ENCODE measurements at places on chromosomes 6 and 20. TPM values are rescaled to one million over a fixed set of nuclear protein-coding genes. Genes with fewer than 3 reads are reported as not detected.
A peak's percentile ranks its signal among the peaks of the same experiment; 100 is the strongest.

The FUT9 gene
- not detected for total RNA-seq

The GUCA1A gene
- total RNA-seq, result not detected

The PAQR8 gene
- total RNA-seq, result 20.9 TPM

The CTAGE9 gene
- not detected for total RNA-seq

The SEL1L2 gene
- not detected for total RNA-seq

The PXDC1 gene
- 117 TPM for total RNA-seq

The TFAP2B gene
- total RNA-seq, result 0.22 TPM

The SRPK1 gene
- 23.2 TPM for total RNA-seq

The MAS1 gene
- not detected for total RNA-seq

The BPI gene
- not detected for total RNA-seq

The NRN1 gene
- 66.5 TPM for total RNA-seq

The TBPL1 gene
- 14.9 TPM for total RNA-seq

The GJA1 gene
- 37.7 TPM for total RNA-seq

The TUBB1 gene
- total RNA-seq, result 0.60 TPM

The TSPO2 gene
- not detected for total RNA-seq

The CLVS2 gene
- total RNA-seq, result under 0.01 TPM

The TPX2 gene
- 0.21 TPM for total RNA-seq

The POM121L2 gene
- not detected for total RNA-seq

DNA sequence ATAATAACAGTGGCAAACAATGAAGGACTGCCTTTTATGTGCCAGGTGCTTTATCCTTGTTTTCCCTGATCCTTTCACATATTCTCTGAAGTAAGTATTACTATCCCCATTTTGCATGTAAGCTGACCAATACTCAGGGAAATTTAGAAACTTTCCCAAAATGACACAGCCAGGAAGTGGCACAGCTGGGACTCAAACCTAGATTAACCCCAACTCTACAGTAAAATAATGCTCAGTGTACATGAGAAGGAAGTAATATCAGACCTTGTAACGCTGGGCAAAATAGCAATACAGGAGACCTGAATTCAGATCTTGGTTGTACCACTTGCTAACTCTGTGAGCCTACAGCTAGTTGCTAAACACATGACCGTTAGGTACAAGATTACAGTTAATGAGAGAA, 26.8 kb upstream of the NRSN1 start:
- no peak for DNase-seq

- no peak for DNase-seq
Observed at GRCh38 chr20:64222851-64223525, 32.6 kb upstream of the PCMTD2 start.

- no peak for DNase-seq
Observed at GRCh38 chr6:89146718-89147700, 1.2 kb downstream of the PM20D2 start.

- no peak for DNase-seq
Observed at GRCh38 chr20:4059606-4060005, 44.2 kb upstream of the RNF24 start.

DNA sequence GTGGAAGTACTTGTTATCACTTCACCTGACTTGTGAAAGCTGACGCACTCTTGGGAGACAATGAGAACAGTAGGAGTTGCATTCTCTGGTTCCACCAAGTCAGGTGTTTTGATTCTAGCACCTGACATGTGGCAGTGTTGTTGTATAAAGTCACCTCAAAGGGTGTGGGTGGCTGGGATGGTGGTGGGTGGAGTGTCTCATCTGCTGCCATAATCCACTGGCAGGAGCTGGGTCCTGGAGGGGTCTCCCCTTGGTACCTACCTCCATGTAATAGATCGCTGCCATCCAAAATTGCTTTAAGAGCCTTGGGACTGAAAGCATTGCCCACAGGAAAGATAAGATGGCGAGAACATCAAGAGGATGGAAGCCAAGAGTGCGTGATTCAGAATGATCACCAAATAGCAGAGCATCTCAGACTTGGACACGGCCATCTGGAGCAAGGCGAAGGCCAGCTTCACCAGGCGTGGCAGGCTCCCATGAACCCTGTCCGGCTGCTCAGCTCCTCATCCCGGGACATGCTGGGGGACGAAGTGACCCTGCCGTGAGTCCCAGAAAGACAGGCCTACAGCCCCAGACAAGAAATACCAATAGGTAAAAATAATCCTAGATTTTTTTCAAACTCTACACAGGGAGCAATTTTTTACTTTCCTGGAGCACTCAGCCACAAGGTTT, 56.6 kb downstream of the NPEPL1 start:
- no peak for DNase-seq

GRCh38 chr6:152380351-152380767, 256.8 kb downstream of the SYNE1 start:
- DNase-seq, result peak; percentile 13

DNA sequence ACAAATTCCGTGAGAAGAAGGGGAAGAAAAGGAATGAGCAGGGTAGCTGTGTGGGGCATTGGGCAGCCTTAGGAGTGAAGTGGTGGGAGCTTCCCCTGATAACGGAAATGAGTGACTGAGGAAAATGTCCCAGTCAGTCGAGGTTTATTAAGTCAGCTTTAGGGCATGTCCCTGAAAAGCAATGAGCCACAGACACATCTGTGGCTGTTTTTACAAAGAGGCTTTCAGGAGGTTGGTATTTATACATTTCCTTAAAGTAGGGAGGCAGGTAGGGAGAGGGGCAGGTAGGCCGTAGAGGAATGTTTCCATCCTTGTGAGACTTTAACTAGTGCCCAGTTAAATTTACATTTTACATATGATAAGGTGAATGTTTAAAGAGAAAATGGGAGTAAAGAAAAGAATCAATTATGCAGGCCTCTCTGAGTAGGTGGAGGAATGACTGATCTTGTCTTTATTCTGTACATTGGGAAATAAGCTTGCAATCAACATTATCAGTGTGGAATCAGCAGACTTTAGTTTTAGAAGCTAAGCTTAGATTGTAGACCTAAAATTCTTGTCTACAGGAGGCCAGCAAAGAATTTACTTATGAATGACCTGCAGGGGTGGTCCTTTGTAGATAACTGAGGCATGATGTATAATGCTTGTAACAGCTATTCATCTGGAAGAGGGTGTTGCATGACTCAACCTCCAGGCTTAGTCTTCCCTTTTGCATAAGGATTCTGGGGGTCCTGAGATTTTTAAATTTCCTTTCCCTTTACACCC, 18.5 kb downstream of the SLC22A2 start:
- no peak for DNase-seq

DNA sequence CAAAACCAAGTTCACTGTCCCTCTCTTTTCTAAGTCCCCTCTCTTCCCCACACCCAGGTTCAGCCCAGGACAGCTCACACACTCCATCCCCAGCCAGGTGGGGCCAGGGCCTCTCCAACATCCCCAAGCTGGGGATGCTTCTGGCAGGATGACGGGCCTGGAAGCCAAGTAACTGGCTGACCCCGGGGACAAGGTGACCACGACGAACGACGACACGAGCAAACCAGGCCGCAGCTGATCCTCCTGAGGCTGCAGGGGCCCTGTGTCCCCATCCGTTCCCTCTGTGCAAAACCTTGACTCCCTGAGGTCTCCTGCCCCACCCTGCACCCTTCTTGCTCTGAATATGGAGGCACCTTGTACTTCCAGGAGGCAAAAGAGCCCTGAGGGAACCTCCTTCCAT, 11.6 kb upstream of the PLG start:
- no peak for DNase-seq

GRCh38 chr6:89763550-89763949, 56.0 kb downstream of the MDN1 start:
- DNase-seq, result no peak

GRCh38 chr6:157621406-157621805, 201.6 kb upstream of the SNX9 start:
- no peak for DNase-seq

DNA sequence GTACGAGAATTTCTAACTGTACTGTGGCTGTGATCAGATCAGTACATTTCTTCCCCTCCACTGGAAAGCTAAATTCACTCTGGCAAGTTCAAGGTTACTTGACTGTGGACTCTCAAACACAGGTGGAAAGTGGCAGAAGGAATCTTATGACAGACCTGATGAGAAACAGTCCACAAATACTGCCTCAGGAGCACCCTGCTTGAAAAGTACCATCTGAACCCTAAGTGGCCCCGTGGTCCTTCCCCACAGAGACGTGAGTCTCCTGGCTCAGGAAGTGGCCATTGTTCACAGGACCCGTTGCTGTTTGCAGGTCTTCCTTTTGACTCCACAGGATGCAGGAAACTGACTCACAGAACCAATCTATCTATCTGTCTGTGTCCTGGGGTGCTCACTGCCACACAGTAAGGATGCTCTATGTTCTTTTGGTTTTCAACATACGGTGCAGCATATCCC, 47.5 kb upstream of the NHSL1 start:
- no peak for DNase-seq

- DNase-seq, result no peak
Observed at GRCh38 chr6:16205377-16206144, 32.8 kb upstream of the GMPR start.

DNA sequence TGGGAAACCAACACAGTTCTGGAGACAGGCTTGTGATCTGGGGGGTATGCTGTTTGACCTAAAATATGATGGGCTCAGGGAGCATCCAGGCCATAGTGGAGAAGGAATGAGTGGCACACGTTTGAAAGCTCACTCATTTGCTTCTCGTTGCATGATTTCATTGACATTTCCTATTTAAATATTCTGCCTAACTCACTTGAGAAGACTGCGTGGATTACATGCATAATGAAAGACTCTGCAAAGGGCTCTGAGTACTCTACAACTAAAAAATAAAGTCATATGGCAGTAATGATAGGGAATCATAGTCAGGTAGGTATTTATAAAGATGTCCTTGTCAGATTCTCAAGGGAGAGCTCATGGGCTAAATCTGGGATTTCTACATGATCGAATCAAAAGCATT, 117.9 kb downstream of the LAMP5 start:
- DNase-seq, result no peak

DNA sequence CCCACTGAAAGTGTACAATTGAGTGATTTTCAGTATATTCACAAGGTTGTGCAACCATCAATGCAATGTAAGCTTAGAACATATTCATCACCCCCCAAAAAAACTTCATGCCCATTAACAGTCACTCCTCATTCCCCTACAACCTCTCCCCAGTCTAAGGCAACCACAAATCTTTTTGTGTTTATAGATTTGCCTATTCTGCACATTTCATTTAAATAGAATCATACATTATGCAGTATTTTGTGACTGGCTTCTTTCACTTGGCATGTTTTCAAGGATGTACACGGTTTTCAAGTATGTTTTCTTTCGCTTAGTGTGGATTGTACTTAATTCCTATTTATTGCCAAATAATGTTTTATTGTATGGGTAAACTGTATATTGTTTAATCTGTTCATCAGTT, 329.3 kb upstream of the RNF24 start:
- no peak for DNase-seq

DNA sequence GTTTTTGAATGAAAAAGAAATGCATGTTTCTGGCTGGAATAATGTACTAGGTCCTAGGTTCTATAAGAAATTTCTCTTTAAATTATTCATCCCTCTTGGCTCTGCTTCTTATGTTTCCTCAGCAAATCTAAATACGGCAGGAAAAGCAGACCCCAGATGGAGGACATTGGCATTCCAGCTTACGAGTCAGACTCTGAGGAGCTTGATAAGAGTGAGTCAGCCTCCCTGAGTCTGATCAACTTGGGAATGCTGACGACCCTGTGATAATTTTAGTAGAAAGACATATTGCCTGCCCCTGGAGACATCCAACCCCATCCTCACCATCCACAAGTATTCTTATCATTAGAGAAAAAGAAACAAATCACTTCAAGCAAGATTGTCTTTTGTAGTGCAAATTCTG, 509.7 kb upstream of the MARCKS start:
- DNase-seq, result no peak

- no peak for DNase-seq
Observed at GRCh38 chr6:152310371-152310954, 326.7 kb downstream of the SYNE1 start.

- no peak for DNase-seq
Observed at GRCh38 chr20:31908424-31908823, 38.0 kb downstream of the TTLL9 start.

DNA sequence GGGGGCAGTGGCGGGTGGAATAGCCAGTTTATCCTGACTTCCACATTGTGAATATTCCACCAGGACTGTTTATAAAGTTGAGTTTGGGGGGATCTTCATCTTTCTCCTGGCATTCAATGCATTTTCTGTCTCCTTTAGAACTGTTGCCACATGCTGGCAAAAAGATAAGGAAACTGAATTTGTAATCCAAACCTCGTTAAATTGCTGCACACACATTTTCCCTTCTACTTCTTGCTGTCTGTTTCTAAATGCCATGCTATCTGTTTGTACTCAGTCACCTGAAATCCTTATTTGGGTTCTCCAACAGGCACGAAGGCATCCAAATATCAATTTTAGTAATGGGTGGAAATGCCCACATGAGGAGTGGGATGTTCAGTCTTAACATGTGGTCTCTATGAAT, 180.2 kb upstream of the CCN2 start:
- DNase-seq, result no peak

DNA sequence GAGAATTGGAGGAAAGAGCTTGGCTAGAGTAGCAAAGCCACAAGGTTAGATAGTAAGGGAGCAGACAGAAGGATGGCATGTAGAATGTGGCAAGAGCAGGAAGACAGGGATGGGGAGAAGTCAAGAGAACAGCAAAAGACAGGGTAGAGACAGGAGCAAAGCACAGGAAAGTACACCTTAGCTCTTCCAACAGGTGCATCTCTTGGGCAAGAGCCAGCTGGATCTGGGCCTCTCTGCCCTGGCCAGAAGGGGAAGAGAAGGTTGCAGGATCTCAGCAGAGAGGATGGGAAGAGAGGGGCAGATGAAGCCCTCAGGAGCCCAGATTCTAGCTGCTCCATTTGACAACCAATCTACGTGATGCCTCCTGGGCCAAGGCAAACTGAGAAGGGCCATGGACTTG, 16.7 kb downstream of the SCUBE3 start:
- DNase-seq, result no peak

- DNase-seq, result no peak
Observed at GRCh38 chr20:12723811-12724210, 285.0 kb upstream of the SPTLC3 start.

DNA sequence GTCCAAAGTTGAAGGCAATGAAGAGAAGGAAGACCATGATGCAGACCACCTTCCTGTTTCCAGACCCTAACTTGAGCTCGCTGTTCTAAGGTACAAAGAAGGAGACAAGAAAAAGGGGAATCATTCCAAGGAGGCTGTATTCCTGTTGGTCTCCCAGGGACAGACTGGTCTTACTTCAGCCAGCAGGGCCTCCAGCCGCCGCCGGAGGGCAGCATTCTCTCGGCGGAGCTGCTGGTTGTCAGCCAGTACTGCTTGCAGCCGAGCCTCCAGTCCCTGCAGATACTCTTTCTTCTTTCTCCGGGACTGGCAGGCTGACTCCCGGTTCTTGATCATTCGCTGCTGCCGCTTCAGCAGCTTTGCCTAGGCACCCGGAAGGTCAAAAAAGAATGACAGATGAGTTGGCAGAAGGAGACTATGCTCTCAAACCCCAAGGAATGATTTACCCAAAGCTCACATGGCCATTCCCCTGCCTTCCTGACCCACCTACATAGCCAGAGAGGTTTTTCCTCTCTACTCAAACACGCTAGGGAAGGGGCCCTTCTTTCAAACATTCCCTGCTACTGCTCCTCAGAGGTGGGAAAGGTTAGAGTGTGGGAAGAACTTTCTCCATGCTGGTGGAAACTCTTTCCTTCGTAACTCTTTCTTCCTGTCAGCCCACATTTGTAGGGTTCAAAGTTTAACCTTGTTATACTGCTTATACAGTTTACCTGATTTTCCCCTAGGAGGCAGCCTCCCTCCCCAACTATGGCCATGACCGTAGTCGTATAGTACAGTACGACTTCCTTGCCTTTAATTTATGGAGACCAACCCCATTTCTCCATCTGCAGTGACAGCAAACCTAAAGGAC, 9.0 kb downstream of the ATF6B start:
- DNase-seq, result peak; percentile 82

- DNase-seq, result peak; percentile 39
Observed at GRCh38 chr6:30684386-30685156, 1.9 kb downstream of the PPP1R18 start.
